Peyer's patch (tissue), 4 donors: ENCODE measurements at places on chromosomes 2 and 18. TPM values are rescaled to one million over a fixed set of nuclear protein-coding genes. Genes with fewer than 3 reads are reported as not detected.

- no peak for DNase-seq
- H3K4me3 ChIP-seq: no peak overlapping the region
- no peak overlapping the region for H3K27ac ChIP-seq
- H3K36me3 ChIP-seq: no peaks in the 10 kb centered on the region
- H3K27me3 ChIP-seq: no peaks in the 10 kb centered on the region
Observed at GRCh38 chr2:166293984-166294383, 81.8 kb downstream of the SCN9A start.

GRCh38 chr2:240137596-240138253, 1.6 kb upstream of the COPS9 start:
- H3K36me3 ChIP-seq: no peaks in the 10 kb centered on the region
- H3K4me1 ChIP-seq: no peaks in the 10 kb centered on the region
- peak; percentile 43 for DNase-seq
- no peaks in the 10 kb centered on the region for H3K27me3 ChIP-seq
- no peak overlapping the region for H3K4me3 ChIP-seq

DNA sequence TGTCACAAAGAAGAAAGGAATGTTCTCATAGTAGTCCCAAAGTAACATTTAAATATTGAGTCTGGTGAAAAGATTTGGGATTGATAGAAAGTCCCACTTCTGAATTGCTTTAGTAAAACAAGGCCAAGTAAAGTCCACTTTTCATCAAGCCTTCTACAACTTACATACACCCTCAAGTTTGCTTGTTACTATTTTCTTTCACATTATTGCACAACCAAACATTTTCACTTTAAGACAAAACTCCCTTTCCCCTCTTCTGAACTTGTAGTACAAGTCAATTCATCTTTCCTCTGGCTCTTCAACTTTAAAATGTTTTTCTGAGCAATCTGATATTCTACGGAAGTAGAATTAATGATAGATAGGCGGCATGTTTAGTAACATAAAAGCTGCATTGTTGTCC, 11.0 kb downstream of the MAIP1 start:
- DNase-seq: no peak
- no peaks in the 10 kb centered on the region for H3K36me3 ChIP-seq
- H3K4me1 ChIP-seq: no peaks in the 10 kb centered on the region

- H3K27me3 ChIP-seq: no peaks in the 10 kb centered on the region
- no peaks in the 10 kb centered on the region for H3K36me3 ChIP-seq
- H3K27ac ChIP-seq: no peak overlapping the region
- no peaks in the 10 kb centered on the region for H3K4me1 ChIP-seq
- no peak for DNase-seq
Observed at GRCh38 chr2:195333869-195334268, 323.2 kb upstream of the SLC39A10 start.

The SCLY gene
- 45.2 TPM for total RNA-seq

- no peak overlapping the region for H3K27ac ChIP-seq
- H3K4me3 ChIP-seq: no peak overlapping the region
- H3K27me3 ChIP-seq: no peaks in the 10 kb centered on the region
Observed at GRCh38 chr2:232887171-232887850, 17.2 kb downstream of the SNORC start.

The FAM117B gene
- total RNA-seq: 20.1 TPM

The DLX1 gene
- not detected for total RNA-seq

The SLC19A3 gene
- total RNA-seq: 17.3 TPM

The PCARE gene
- not detected for total RNA-seq

DNA sequence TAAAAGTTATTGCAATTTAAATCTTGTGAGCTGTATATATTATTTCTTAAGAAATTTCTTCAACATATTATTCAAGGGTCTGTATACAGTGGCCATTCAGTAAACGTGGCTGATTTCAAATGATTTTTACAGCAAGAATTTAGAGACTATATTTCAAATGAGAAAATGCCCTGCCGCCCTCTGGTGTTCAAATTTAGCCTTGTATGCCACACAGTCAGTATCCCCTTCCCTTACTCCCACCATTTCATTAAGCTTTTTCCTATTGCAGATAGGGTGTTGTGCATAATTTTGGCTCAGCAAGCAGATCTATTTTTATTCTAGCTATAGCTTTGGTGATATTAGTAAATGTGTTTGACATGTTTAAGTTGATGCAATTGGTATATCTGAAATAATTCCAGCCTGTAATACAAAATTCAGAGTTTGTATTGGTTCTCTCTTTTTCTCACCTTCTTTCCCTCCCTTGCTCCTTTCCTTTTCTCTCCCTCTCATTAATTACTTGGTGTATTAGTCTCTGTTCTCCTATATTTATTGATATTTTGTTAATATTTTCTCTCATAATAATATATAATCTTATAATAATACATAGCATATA, 22.8 kb upstream of the SCN7A start:
- no peak for DNase-seq
- H3K4me1 ChIP-seq: no peaks in the 10 kb centered on the region
- H3K27ac ChIP-seq: no peak overlapping the region
- H3K4me3 ChIP-seq: no peak overlapping the region
- H3K27me3 ChIP-seq: no peaks in the 10 kb centered on the region

DNA sequence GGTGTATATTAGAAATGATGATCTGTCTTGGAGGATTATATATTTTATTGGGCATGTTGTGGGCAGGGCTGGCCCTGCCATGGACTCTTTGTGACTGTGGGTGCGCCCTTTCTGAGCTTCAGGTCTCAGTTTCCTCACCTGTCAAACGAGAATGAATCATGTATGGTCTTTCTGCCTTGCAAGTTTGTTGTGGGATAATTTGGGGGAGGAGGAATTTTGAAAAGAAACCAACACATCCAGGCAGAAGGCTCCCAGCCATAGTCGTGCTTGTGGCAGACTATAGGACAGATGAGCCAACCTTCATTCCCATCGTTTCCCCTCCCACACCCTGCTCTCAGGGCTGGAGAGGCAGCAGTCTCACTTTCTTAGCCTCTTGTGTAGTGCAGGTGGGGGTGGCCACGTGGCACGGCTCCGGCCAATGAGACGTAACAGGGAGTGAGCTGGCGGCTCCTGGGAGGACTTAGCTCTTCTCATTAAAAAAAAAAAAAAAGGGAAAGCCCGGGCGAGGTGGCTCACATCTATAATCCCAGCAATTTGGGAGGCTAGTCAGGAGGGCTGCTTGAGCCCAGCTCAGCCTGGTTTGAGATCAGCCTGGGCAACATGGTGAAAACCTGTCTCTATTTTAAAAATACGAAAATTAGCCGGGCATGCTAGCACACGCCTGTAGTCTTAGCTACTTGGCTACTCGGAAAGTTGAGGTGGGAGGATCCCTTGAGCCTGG, 63.1 kb downstream of the RHOB start:
- no peaks in the 10 kb centered on the region for H3K36me3 ChIP-seq
- no peak overlapping the region for H3K4me3 ChIP-seq
- no peak overlapping the region for H3K27ac ChIP-seq
- DNase-seq: peak; percentile 64
- no peaks in the 10 kb centered on the region for H3K27me3 ChIP-seq

The EPAS1 gene
- 240 TPM for total RNA-seq

DNA sequence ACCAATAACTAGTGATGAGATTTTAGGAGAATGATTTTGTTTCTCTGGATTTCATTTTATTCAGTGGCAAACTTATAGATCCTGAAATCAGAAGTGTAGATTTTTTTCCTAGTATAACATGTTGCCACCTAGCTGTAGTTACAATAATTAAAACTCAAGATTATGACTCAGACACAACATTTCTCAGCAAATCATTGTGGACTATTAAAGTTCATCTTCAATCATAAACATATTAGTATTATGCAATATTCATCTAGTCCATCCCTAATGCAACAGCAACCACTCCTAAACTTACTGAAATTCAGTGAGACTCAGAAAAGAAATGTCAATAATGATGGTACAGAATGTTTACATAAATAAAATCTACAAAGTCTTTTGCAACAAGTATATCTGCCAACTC, 51.3 kb downstream of the USP34 start:
- no peak for DNase-seq
- peaks cover 7% of the 10 kb centered on the region for H3K4me1 ChIP-seq
- no peaks in the 10 kb centered on the region for H3K27me3 ChIP-seq
- H3K27ac ChIP-seq: no peak overlapping the region
- no peaks in the 10 kb centered on the region for H3K36me3 ChIP-seq

The PRKAG3 gene
- total RNA-seq: not detected

The MALT1 gene
- 27.2 TPM for total RNA-seq

DNA sequence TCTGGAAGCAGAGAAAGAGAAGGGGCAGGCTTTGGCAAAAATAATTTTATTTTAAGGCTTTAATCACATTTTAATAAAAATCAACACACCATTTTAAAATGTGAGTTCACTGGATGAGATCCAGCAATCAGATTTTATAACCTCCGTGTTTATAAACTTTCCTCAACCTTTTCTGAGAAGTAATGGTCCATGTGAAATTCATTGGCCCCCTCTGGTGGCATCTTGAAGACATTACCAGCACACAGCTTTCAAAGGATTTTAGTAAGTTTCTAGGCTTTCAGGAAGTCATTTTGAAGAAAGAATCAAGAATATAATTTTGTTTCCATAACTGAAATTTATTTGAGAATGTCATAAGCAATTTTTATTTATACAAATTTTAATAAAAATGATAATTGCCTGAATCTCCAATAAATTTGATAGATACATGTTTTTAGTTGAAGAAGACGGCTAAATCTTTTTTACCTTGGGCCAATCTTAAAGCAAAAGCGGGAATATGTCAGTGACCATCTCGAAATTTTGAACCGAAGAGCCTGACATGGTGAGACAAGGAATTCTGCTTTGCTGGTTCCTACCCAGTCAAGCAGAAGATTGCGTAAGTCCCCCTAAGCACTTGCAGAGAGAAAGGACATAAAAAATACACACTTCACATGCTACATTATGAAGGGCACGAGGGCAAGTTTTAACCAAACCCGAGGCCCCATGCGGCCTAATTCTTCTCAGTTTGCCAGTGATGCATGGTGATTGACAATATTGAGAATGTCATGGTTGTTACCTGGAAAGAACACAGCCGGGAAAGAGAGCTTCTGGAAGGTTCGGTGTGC, 128.4 kb upstream of the CBLN2 start:
- no peak overlapping the region for H3K4me3 ChIP-seq
- no peak for DNase-seq
- H3K36me3 ChIP-seq: no peaks in the 10 kb centered on the region
- no peak overlapping the region for H3K27ac ChIP-seq

The SOCS6 gene
- total RNA-seq: 42.3 TPM

The IL1F10 gene
- total RNA-seq: not detected

DNA sequence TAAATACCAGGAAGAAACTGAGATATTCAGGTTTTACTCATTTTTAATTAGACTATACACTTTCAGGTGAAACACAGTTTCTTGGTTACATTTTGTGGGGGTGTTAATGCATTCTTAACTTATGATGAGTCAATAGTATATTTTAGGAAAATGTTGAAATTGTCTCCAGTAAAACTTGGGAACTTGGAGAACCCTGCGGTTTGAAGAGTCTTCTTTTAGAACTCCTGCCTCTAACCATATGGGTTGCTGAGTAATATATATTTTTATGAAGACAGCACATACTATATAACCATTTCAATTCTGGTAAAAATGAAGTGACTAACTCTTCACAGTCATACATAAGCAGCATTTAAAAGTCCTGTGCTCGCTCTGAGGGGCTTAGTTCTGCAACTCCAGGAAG, 308.2 kb upstream of the LRATD1 start:
- H3K27me3 ChIP-seq: no peaks in the 10 kb centered on the region
- H3K27ac ChIP-seq: no peak overlapping the region

The NDC80 gene
- 5.0 TPM for total RNA-seq

- no peaks in the 10 kb centered on the region for H3K4me1 ChIP-seq
- H3K36me3 ChIP-seq: no peaks in the 10 kb centered on the region
- H3K4me3 ChIP-seq: no peak overlapping the region
- H3K27me3 ChIP-seq: no peaks in the 10 kb centered on the region
Observed at GRCh38 chr2:147549054-147549453, 295.8 kb upstream of the ACVR2A start.

DNA sequence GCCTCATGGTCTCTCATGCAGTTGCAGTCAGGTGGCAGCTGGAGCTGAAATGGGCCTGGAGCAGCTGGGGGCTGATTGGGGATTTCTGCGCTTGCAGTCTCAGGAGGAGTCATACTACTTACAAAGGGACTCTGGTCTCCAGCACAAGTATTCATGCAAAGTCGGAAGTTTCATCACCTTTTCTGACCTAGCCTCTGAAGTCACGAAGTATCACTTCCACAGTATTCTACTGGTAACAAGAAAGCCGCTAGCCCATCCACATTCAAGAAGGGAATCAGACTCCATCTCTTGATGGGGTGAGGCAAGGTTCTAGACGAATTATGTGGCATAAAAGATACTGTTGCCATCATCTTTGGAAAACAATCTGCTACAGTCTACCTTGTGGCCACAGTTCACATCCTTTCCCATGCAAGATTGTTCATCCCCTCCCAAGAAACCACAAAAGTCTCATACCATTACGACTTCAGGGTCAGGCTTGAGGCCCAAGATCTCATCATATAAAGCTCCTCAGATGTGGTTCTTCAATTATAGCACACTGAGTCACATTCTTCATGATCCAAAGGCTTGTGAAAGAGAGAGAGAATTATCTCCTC, 95.3 kb downstream of the SMC6 start:
- H3K4me1 ChIP-seq: no peaks in the 10 kb centered on the region
- H3K4me3 ChIP-seq: no peak overlapping the region
- no peak for DNase-seq
- H3K27me3 ChIP-seq: no peaks in the 10 kb centered on the region
